ENCODE measurements at places on chromosomes 2 and 18. TPM values are rescaled to one million over a fixed set of nuclear protein-coding genes. Genes with fewer than 3 reads are reported as not detected.

EFHD1 gene
- 0.33 TPM for total RNA-seq

DSG1 gene
- total RNA-seq: 0.61 TPM

GRCh38 chr2:121360566-121361300 is 75.7 kb upstream of the TFCP2L1 start:
- DNase-seq: no peak
- H3K4me3 ChIP-seq: no peak overlapping the region
- H3K36me3 ChIP-seq: peaks cover 44% of the 10 kb centered on the region
- H3K4me1 ChIP-seq: no peaks in the 10 kb centered on the region

GRCh38 chr2:234212534-234212933 is 162.0 kb downstream of the SPP2 start:
- no peak overlapping the region for H3K4me3 ChIP-seq
- DNase-seq: no peak
- H3K27me3 ChIP-seq: peaks cover 2% of the 10 kb centered on the region
- H3K36me3 ChIP-seq: no peaks in the 10 kb centered on the region
- no peaks in the 10 kb centered on the region for H3K4me1 ChIP-seq
- no peak overlapping the region for H3K27ac ChIP-seq

Data from thymus (tissue), 14 donors.